Astrocyte of the spinal cord (primary cell): ENCODE measurements at places on chromosomes 12 and 14.

GRCh38 chr14:20679907-20680306 lies 4.5 kb upstream of the RNASE4 start:
- peak; percentile 11 for DNase-seq

GRCh38 chr12:49331380-49332222 lies 5.4 kb downstream of the C1QL4 start:
- peak; percentile 82 for DNase-seq

GRCh38 chr14:93231129-93231979 lies 24.3 kb downstream of the UBR7 start:
- peak; percentile 59 for DNase-seq

GRCh38 chr12:17992002-17992656 lies 97.9 kb downstream of the RERGL start:
- DNase-seq: peak; percentile 54

- DNase-seq: peak; percentile 24
These were observed at the start of gene SLC35F4 for GRCh38 chr14:57865403-57866198. TSS of gene SLC35F4 (minus strand) at chr14:57866092.

DNA sequence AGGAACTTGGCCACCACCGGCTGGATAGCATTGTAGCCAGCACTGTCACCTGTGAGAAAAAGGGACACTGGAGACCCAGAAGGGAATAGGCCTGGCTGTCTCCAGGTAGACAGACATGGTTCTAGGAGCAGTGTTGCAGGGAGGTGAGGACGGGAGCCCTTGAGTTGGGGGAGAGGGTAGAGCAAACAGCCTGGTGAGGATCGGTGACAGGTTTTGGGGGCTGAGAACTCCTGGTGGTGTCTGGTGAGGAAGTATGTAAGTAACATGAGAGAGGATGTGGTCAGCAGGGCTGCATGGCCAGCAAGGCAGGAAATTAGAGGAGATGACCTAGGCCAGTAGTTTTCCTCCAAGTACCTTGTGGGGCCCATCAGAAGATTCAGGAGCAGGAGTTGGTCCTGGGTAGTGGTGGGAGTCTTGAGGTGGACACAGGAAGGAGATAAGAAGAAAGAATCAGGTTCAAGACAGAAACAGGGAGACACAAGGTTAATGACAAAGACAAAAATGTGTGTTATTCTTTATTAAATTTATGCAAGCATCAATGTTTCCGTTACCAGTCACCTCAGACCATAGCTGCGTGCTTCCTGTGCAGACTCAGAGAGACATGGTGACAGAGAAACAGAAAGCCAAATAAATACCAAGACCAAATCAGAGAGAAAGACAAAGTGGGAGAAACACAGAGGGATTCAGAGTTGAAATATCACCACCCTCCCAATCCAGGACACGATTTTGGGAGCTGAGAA lies at the start of gene ARHGAP9:
Gene ARHGAP9, minus strand, starts transcription at position 491 of the 740 bp plus-strand sequence. Its CDS starts 460 bp downstream, at position 31.
- DNase-seq: no peak

DNA sequence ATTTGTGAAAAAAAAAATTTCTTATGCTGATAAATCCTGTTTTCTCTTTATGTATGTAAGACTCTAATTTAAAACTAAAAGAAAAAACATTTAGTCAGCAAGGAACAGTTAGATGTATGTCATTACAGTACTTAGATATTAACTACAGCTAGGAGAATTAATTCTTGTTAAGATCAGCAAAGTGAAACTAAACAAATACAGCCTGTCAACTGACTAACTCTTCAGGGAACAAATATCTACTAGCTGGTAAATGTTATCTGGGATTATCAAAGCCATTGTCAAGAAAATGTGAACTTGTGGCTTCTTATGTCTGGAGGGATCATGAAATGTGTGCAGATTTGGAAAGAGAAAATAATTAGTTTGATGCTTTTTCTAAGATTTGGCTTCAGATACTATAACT lies 27.5 kb downstream of the MGAT4C start:
- no peak for DNase-seq

GRCh38 chr14:94548999-94549985 lies 11.9 kb upstream of the SERPINA4 start:
- DNase-seq: peak; percentile 57

GRCh38 chr14:95814363-95815225 lies 62.0 kb upstream of the TUNAR start:
- no peak for DNase-seq

GRCh38 chr14:90604356-90604755 lies 207.5 kb downstream of the CALM1 start:
- DNase-seq: no peak
